HT-29 (cell line): ENCODE measurements at places on chromosomes 2 and 18. TPM values are rescaled to one million over a fixed set of nuclear protein-coding genes. Genes with fewer than 3 reads are reported as not detected.

EFEMP1 gene
- not detected in 2 replicates for total RNA-seq

SDC1 gene
- 304 and 307 TPM in 2 replicates for total RNA-seq

SLC4A5 gene
- 0.36 TPM in 1 of 2 replicates, not detected in the other for total RNA-seq

RPS27A gene
- 852 and 923 TPM in 2 replicates for total RNA-seq

DNA sequence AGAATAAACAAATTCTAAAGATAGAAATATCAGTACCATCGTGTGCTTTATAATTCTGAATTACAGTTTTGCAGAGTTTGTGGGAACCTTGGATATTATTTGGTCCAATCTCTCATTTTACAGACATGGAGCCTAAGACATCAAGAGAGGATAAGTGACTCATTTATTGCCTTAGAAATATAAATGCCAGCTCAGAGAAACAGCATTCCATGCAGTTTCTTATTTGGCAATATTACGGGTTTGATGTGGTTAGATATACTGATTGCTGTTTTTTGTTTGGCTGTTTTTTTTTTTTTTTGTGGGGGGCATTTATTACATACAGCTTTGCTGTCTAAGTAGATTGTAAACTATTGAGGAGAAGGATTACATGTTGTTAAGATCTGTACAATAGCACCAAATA lies 1241.1 kb upstream of the LRRTM1 start:
- peak; percentile 22 for DNase-seq
